Brain (organoid and tissue), 16 donors: ENCODE measurements at places on chromosomes 11 and 22. TPM values are rescaled to one million over a fixed set of nuclear protein-coding genes. Genes with fewer than 3 reads are reported as not detected.

The ART1 gene
- polyA plus RNA-seq = not detected

The KCNE3 gene
- 8.3 TPM for polyA plus RNA-seq

The NELL1 gene
- polyA plus RNA-seq = 53.7 TPM

The PKNOX2 gene
- polyA plus RNA-seq = 6.4 TPM

DNA sequence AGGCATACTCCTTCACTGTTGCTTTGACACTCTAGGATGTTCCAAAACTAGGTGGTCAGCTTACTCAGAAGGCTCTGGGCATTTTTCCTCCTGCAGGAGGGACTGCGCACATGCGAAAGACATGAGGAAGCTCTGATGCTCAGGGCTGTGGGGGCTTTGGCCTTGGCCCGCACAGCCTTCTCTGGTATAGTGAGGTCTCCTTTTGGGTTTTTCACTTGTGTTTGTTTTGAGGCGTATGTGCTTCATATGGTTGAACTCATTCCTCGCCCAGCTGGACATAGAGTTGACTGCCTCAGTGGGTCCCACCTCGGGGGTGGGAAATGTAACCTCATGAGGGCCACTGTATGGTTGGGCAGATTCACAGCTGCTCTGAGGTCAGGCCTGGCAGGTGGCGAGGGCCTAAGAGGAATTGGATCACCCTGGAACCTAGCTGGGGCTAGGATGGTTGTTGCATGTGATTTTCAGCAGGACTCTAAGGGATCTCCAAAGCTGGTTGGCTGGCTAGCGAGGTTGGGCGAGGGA is 63.7 kb downstream of the PTPRJ start:
- DNase-seq = no peak

DNA sequence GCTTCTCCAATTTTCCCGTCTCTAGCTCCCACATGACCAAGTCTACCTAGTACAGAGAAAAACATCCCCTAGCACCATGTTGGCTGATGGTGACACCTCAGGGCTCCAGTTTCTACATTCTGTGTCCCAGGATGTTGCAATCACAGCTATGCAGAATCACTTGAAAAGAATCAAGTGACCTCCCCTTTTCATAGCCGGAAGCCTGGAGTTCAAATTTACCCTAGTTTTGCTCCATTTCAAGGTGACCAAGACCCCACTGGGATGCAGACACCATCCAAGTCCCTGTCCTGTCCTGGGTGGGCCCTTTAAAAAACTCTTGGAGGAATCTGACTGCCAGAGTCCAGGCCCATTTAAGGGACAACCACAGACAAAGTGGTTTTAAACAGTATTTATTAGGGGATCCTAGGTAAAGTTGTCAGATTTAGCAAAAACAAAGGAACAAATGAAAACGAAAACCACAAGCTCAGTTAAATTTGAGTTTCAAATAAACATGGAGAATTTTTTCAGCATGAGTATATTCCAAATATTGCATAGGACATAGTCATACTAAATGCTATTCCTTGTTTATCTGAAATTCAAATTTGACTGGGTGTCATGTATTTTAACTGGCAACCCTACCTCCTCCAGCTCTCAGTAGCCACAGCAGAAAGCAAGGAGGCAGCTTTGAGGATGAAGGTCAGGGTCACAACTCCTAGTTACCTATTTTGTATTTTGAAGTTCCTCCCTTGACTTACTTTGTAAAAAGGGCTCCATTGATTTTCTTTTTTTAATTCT is 52.4 kb downstream of the MIAT start:
- DNase-seq = no peak

GRCh38 chr11:118610773-118611432 is 3.5 kb downstream of the PHLDB1 start:
- no peak for DNase-seq

DNA sequence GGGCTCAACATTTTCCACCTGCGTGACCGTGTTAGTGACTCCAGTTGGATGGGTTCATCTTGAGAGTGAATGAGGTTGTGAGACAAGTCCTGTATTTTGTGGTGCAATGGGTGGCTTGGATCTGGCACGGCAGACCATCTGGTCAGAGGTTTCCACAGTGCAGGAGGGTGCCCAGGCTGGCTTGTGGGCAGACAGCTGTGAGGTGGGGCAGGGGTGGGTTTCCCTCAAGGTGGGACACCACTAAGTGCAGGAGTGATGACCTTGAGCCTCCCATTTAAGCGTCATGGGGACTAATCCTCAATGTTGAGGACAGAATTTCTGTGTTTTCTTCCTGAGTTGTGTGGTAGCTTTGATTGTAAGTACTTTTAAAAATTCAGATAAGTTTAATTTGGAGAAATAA is 220.6 kb downstream of the TBC1D22A start:
- DNase-seq = no peak

DNA sequence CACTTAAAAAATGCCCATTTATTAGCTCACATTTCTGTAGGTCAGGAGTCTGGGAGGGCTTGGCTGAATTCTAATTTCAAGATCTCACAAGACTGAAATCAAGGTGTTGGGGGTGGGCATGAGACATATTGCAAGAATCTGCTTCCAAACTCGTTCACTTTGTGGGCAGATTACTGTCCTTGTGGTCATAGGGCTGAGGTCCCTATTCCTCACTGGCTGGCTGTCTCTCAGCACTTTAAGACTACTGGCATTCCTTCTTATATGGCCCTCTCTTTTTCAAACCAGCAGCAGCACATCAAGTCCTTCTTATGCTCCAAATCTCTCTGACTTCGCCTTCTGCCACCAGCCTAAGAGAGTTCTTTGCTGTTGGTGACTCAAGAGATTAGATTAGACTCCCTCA is 27.8 kb upstream of the MYOD1 start:
- DNase-seq = no peak
